ENCODE measurements at places on chromosomes 2 and 18.

- DNase-seq = no peak
These were observed 54.2 kb downstream of the TSN start for GRCh38 chr2:121809607-121810006.

GRCh38 chr2:96969321-96969720, 17.1 kb downstream of the FAM178B start:
- no peak for DNase-seq

DNA sequence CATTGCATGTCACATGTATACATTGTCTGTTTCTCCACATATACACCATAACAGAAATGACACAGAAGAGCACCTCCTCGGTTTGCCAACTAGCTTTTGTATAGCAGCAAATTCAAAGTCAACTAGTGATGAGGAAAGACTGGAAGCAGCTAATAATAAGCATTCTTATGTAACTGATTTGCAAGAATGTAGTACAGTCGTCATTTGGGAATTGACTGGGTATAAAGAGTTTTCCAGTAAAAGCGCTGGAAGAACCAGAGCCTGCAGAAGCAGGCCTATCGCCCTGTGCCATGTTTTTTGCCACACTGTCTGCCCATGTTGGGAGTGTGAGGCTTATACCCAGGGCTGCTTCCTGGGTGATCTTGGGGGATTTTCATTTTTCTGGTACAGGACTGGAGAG, 310.6 kb downstream of the GBX2 start:
- DNase-seq = no peak

DNA sequence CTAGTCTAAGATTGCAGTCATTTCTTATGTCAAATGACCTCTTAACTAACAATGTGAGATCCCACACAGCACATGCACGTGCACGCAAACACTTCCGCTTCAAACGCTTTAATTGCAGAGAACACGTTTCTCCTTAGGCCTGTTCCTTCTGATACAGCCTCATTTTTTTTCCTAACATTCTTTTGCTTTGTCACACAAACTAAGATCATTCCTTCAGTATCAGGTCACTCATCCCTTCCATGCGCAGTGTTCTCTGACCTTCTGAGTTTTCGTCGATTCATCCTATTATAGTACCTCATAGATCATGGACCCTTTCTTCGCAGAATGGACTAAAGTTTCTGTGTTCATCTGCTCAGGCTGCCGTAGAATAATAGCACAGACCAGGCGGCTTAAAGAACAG, 327.1 kb upstream of the CDH19 start:
- no peak for DNase-seq

DNA sequence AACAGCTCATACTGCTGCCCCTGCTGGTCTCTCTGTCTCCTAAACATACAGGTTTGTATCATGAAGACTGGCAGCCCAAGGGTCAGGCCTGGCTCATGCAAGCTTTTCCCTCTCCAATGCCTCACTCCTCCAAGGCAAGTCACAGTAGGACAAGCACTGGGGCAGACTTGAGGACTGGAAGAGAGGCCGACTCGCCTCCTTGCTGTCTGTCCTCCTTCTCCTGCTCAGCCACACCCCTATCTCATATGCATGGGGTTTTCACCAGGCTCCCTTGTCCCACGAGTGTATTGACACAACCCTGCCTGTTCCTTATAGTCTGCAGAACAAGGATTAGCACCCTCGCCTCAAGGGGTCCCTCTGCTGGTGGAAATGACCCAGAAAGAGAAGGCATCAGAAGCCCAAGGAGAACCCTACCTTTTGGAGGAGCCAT, 223.7 kb downstream of the SOX11 start:
- DNase-seq = no peak

DNA sequence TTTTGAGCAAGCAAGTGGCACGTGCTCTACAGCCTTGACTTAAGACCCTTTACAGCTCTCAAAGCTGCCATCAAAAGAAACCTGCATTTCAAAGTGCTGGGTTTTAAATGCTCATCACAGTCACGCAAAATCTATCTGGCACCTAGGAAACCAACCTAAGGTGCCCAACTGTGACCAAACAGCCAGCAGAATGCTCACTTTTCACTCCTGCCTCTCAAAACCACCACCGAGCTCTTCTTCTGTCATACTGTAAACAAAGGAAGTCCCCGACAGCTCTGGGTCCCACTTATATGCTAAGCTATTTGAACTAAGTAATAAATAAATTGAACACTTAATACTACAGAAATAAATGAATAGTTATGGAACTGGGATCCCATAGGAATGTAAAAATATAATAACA, 33.6 kb downstream of the SATB2 start:
- DNase-seq = no peak

DNA sequence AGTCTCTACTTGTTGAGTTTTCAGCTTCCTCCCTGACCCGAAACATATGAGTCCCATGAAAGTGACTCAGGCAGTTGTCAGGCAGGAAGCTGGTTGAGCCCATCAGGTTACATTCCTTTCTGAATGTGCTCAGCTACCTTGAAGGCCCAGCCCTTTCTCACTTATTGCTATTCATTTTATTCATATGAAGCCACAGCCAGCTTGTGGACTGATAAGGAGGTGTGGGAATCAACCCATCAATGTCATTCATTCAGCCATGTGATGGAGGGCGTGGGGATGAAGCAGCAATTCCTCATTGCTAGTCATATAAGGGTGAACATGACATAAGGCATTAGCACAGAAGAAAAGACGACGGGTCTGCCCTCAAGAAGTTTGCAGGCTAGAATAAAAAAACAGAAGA, 5.3 kb upstream of the VPS4B start:
- no peak for DNase-seq

Measured in fibroblast of villous mesenchyme (primary cell).